Urinary bladder (tissue), 4 donors: ENCODE measurements at places on chromosomes 4 and X.

DNA sequence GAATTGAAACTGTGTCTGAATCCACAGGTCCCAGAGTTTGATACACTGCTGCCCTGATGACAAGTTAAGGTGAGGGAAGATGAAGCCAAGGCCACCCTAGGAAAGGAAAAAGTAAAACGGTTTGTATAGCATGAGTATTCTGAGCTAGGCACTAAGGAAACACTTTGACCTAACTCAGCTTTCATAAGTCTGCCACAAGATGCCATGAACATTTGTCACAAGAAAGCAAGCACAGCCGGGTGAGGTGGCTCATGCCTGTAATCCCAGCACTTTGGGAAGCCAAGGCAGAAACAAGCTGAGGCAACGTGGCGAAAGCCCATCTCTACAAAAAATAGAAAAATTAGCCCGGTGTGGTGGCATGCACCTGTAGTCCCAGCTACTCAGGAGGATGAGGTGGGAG is 34.2 kb downstream of the ELOVL6 start:
- DNase-seq, result no peak

- DNase-seq, result no peak
These were observed 15.8 kb upstream of the DHRSX start for GRCh38 chrX:2516623-2517022.

GRCh38 chrX:72130762-72131250 is 909 bp downstream of the RTL5 start:
- no peak for DNase-seq

DNA sequence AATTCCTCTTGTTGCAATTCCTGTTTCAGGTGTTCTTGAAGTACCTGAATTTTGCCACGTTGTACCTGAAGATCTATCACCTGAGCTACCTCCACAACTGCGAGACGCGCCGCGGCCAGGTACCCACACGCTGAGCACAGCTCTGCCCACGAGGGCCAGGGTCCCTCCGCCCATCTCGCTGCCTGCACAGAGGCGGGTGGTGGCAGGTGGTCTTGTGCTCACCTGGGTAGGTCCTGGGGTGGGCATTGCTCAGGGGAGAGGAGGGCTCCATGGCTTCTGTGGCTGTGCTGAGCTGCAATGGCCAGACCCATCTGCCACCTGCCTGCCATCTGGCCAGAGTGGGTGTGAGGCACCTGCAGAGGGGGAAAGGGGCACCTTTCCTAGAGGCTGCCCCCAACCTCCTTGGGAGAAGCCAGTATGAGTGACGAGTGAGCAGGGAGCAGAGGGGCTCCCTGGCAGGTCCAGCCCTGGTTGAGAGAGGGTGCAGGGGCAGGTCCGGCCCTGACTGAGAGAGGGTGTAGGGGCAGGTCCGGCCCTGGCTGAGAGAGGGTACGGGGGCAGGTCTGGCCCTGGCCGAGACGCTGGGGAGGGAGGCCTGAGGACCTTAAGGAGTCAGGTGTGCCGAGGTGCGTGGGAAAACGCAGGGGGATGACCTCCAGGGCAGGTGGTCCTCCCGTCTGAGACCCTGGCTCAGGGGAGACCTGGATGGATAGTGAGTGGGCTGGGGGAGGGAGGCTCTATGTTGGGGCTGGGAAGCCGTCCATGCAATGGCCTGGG is 10.7 kb downstream of the PDE6B start:
- DNase-seq, result no peak

- DNase-seq, result no peak
These were observed 1564.8 kb downstream of the RPA4 start for GRCh38 chrX:98448524-98448923.

GRCh38 chr4:36854554-36854953 is 390.0 kb upstream of the NWD2 start:
- DNase-seq, result no peak

- no peak for DNase-seq
These were observed 9.3 kb upstream of the SH3TC1 start for GRCh38 chr4:8189551-8190466.

- no peak for DNase-seq
These were observed 169.8 kb upstream of the JADE1 start for GRCh38 chr4:128639541-128640270.

GRCh38 chr4:101953949-101954348 is 163.4 kb downstream of the BANK1 start:
- no peak for DNase-seq

- peak; percentile 33 for DNase-seq
These were observed 92.8 kb downstream of the CBR4 start for GRCh38 chr4:168917138-168917779.

DNA sequence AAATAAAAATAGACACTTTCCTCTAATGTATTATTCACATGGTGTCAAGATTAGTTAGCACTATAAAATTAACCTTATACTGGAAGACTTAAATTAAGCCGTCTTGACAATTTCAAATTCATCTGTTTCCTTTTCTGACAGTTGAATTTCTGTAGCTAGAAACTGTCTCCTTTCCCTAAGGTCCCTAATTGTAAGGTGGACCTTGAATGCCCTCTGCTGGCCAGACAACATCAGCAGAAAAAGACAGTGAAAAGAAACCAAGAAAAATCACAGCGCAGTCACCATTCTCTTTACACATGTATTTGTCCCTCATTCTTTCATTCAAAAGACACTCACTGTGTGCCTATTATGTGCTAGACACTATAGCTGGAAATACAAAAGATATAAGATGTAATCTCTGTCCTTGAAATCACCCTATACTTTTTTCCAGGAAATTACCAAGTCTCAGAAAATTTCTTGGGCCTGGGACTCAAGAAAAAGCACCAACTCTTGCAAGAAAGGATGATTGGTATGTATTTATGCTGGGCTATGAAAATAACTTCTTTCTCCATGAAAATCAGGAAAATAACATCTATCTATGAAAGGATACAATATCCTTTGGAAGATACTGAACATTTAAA is 32.7 kb upstream of the AMBN start:
- peak; percentile 13 for DNase-seq

GRCh38 chr4:112560084-112560483 is 44.1 kb upstream of the NEUROG2 start:
- DNase-seq, result no peak

- DNase-seq, result no peak
These were observed 251.9 kb upstream of the ETNPPL start for GRCh38 chr4:109014593-109015412.
